ENCODE measurements at places on chromosomes 7 and 10.

GRCh38 chr10:69742928-69743602 is 58.6 kb upstream of the COL13A1 start:
- DNase-seq, result no peak

DNA sequence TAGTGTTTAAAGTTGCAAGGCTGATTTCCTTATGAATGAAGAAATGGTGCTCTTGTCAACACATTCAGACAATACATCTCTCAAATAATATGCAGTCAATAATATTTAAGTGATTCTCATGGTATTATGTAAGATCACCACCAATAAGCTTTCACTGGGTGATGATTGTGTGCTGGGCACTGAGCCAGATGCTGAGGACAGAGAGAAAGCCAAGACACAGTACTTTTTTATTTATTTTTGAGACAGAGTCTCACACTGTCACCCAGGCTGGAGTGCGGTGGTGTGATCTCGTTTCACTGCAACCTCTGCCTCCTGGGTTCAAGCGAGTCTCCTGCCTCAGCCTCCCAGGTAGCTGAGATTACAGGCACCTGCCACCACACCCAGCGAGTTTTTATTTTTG is 130.6 kb upstream of the LSM8 start:
- DNase-seq, result no peak

- DNase-seq, result peak; percentile 50
These were observed 8.4 kb upstream of the LFNG start for GRCh38 chr7:2510909-2511768.

DNA sequence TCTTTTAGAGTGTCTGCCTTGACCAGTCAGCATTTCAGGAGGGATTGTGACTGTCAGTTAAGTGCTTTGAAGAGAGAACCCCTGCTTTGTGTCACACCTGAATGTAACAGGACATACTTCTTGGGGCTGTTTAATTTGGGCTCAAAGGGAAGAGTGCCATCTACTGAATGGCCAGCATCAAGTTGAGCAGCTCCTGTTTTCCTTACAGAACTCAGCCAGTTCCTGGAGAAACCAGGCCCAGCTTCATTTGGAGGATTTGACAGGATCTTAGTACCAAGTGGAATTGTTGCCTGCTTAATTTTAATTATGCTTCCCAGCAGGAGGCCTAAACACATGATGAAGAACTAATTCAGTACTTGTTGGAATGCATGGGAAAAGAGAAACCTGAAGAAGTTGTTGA is 8.3 kb downstream of the ADD3 start:
- DNase-seq, result no peak

DNA sequence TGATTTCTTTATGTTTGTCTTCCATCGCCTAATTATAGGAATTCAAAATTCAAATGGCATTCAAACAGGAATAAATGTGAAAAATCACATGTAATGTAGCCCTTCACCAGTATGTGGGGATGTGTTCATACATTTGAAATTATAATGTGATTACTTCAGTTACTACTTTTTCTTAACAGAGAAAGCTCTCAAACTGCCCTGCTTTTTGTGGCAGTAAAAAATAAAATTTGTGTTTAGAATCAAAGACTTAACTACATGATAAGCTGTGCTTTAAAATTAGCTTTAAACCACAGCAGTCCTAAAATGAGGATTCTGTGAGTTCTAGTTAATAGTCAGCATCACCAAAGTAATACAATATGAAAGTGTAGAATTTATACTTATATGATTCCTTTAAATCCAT is 7.8 kb upstream of the HERC4 start:
- DNase-seq, result no peak

- no peak for DNase-seq
These were observed 65.6 kb downstream of the ZEB1 start for GRCh38 chr10:31384589-31384949.

GRCh38 chr7:33807779-33808482 is 97.4 kb upstream of the BMPER start:
- DNase-seq, result peak; percentile 12

DNA sequence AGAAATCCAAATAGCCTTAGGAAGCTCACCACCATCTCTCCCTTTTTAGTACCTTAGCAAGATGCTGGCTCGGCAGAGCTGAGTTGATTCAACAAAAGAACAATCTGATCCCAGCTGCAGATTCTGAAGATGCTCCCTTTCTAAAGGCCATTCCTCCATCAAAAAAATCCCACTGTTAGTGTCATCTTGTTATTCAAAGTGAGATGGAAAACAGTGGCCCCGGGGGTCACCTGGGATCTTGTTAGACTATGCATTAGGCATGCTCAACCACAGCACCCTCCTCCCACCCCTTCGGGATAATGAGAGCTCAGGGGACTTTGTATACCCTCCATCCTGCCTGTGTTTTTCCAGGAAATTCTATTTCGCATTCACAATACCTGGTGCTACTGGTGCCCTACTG is 2.4 kb downstream of the NCAPG2 start:
- DNase-seq, result no peak

DNA sequence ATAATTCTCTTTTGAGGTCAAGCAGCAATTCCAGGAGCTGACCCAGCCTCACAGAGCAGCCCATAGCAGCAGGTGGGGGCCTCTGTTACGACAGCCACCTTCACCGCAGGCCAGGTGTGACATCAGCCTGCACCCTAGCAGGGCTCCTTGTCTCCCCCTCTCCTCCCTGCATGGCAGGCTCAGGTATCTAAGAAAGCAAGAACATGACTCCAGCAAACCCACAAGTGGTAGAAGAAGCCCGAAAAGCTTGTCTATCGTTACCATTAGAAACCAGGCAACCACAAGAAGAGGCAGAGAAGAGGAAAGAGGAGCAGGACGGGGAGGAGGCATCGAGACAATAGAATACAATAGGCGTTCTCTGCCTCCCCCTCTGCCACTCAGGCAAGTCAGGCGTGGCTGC is 104.0 kb upstream of the PRR15 start:
- no peak for DNase-seq

- no peak for DNase-seq
These were observed 28.0 kb upstream of the VSIR start for GRCh38 chr10:71801361-71801760.

GRCh38 chr7:37100735-37101331 is 347.8 kb downstream of the ELMO1 start:
- no peak for DNase-seq

- no peak for DNase-seq
These were observed 1078.4 kb downstream of the KCNMA1 start for GRCh38 chr10:76558996-76559891.

- DNase-seq, result no peak
These were observed 76.6 kb downstream of the CCDC3 start for GRCh38 chr10:12924911-12925310.

- no peak for DNase-seq
These were observed 107.4 kb downstream of the ATXN7L1 start for GRCh38 chr7:105768898-105769507.

DNA sequence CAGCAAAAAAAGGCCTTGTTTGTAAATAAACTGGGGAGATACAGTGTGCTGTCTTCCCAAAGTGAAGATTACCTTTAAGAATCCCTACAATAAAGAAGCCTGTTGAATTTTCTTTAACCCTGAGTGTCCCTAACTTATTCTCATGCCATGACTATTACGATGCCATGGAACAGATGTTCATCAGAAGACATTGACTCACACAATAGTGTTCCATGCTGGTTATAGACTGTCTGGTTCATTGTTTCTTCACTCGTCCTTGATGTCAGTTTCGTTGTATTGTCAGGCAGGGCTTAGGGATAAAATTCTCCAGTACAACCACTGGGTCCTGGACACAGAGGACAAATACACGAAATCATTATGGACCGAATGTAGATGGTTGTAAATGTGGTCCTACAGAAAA is 36.2 kb upstream of the BMPER start:
- DNase-seq, result no peak

- DNase-seq, result no peak
These were observed 218.2 kb downstream of the MGMT start for GRCh38 chr10:129685271-129685670.

DNA sequence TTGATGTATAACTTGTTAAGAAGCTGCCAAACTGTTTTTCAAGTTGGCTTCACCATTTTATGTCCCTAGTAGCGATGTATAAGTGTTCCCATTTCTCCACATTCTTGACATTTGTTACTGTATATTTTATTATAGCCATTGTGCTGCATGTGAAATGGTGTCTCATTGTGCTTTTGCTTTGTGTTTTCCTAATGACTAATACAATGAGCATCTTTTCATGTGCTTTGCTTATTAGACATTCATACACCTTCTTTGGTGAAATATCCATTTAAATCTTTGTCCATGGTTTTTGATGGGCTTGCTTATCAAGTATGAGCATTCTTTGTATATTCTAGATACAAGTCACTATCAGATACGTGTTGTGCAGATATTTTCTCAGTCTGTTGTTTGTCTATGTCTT is 203.0 kb downstream of the CCSER2 start:
- no peak for DNase-seq

GRCh38 chr10:14775656-14776055 is 959 bp upstream of the FAM107B start:
- DNase-seq, result no peak

- DNase-seq, result no peak
These were observed 1.5 kb downstream of the CWF19L1 start for GRCh38 chr10:100265821-100266485.

GRCh38 chr10:33385686-33386085 is 51.2 kb upstream of the NRP1 start:
- DNase-seq, result no peak

DNA sequence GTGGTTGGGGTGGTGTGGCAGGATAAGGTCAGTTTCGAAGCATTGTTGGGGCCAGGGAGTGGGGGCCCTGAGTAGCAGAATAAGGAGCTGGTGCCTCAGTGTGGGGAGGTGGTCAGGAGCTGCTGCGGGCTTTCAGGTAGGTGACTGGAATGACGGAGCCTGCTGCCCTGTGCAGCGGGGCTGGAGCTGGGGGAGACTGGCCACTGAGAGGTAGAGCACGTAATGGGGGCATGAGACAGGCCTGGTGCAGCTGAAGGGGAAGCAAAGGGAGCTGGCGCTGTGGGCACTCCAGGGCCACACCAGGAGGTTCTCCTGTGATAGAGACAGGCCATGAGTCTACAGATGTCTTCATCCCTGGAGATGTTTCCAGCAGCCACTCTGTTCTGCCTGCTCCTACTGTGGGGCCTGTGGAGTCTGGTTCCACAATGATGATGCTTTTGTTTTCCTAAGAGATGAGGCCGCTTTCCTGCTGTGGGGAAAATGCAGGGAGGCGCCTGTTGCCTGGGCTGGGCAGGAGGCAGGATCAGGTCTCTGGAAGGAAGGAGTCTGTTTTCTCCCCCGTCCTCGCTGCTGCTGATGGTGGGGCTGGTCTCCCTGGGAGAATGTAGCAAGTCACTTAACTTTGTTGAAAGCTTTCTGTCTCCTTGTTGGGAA is 31.1 kb downstream of the NUB1 start:
- DNase-seq, result no peak

GRCh38 chr7:41504214-41504980 is 198.5 kb downstream of the INHBA start:
- DNase-seq, result no peak

DNA sequence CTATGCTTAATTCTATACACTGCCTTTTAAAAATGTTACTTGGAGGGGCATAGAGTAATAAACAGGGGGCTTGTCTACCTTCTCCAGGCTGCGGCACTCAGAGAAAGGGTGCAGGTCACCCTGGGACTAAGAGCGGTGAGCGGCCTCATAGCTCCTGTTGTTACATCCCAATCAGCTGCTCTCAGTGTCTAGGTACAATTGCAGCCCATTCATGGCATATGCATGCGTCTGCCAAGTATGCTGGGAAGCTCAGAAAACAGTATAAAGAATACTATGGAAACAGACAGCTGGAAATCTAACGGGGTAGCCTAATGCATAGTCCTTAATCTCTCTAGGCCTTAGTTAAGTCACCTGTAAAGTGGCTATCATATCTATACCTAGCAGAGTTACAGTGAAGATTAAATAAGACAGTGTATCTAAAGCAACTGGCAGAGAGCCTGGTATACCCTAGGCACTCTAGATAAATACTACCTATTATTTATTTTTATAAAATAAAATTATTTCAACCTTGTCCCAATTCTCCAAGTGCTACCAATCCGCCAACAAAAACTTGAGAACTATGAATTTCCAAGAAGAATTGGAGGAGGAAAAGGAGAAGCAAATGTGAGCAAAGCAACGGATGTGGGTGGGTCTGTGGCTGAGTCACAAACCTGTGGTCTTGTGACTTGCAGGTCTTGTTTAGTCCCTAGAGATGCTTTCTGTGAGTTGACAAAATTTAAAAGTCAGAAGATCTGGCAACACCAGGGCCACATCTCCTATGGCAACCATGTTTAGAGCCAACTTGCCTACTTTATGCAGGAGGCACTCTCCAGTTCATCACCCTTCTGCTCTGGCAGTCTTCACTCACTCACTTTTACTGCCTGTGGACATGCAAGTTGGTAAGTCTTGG is 183.0 kb downstream of the RAPGEF5 start:
- DNase-seq, result no peak

DNA sequence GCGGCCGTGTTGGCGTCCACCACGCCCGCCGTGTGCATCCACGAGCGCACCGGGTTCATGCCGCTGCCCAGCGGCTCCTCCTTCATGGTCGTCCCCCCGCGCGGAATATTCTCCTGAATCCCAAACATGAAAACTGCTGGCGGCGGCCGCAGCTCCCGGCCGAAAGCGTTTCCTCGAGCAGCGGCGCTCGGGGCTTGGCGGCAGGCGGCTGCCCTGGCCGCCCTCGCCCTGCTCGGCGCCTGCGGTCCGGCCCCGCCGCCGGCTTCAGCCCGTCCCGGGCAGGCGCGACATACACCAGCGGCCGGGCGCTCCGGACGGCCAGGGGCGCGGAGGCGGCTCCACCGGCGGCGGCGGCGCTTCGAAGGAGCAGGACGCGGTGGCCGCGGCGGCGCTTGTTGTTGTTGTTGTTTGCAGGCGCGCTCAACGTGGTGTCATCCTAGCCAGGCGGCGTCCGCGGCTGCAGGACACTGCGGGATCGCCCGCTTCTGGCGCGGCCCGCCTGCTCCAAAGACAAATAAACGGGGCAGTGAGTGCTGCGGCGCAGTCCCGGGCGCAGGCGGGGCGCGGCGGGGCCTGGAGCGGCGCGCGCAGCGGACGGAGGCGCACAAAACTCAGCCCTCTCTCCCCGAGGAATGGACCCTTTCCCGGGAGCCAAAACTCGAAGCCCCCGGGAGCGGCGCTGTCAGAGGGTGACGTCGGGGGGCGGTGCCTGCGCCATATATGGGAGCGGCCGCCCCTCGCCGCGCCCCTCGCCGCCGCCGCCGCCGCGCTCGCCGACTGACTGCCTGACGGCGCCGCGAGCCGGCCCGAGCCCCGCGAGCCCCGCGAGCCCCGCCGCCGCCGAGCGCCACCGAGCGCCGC is at the start of gene EBF3:
Gene EBF3, minus strand, starts transcription at position 634 of the 861 bp plus-strand sequence. Its CDS starts 506 bp downstream, at position 128.
- DNase-seq, result peak; percentile 58

GRCh38 chr7:107697321-107698049 is 36.9 kb downstream of the SLC26A4 start:
- no peak for DNase-seq
